Endothelial cell (in vitro differentiated cells): ENCODE measurements at places on chromosomes 7 and 10. TPM values are rescaled to one million over a fixed set of nuclear protein-coding genes. Genes with fewer than 3 reads are reported as not detected.
A peak's percentile ranks its signal among the peaks of the same experiment; 100 is the strongest.

DNA sequence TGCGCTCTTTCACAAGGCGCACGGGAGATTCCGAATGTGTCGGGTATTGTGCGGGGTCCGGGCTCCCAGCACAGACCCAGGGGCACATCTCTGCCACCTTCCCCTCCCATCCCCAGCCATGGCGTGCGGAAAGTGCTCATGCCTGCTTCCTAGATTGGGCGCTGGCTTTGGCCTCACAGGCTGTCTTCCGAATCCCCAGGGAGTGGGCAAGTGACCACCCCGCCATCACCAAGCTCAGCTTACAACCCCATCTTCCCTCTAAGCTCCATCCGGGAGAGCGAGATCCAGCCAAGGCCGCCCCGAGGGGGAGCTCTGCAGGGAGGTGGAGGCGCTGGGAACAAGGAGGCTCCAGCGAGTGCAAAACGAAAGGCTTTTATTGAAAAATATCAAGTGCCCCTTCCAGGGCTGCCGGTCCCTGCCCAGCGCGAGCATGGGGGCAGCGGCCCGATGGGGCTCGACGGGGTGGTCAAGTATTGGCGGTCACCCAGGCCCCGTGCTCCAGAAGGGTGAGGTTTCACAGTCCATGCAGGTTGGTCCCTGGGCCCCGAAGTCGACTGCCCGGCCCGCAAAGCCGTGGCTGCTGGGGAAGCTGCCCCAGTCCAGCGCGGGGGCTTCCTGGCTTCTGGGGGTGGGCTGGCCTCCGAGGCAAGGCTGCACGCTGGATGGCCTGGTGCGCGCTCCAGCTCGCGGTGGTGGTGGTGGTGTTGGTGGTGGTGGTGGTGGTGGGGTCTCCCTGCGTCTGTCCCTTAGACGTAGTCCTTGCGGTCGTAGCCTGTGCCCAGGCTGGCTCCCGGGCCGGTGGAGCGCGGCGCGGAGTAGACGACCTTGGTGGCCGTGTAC lies 1.2 kb downstream of the CLDN3 start:
- peaks cover 8% of the 10 kb centered on the region for H3K27me3 ChIP-seq
- no peak for DNase-seq
- H3K27ac ChIP-seq: no peak overlapping the region
- peak overlapping the region; percentile 65 for H3K4me3 ChIP-seq

DNA sequence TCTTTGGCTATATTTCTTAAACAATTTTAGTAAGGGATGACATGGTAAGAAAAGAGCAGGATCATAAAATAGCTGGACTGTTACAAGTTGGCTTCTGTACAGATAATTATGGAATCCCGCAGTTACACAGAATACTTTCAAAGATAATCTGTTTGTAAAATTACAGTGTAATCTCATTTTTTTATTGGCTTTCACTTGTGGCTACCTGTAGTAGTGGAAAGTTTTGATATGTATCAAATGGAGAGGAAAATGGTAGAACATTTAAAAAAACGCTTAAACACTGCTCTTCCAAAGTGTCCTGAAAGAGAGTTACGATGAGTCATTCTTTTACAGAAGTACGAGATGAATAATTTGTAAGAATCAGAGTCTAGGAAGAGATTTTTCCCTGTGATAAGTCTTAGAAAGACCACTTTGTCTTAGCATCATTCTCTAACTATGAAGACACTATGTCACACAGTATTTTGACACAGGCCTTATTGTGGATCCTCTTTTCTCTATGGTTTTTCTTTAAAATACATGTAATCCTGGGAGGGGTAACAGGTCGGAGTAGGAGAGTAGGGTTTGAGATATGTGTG lies 215.0 kb upstream of the DKK1 start:
- H3K4me3 ChIP-seq: no peak overlapping the region
- no peak overlapping the region for H3K27ac ChIP-seq

- no peaks in the 10 kb centered on the region for H3K4me1 ChIP-seq
- no peaks in the 10 kb centered on the region for H3K36me3 ChIP-seq
- DNase-seq: no peak
- H3K27me3 ChIP-seq: no peaks in the 10 kb centered on the region
- no peak overlapping the region for H3K27ac ChIP-seq
These were observed 51.4 kb downstream of the CELF2 start for GRCh38 chr10:11068861-11069633.

Gene NEBL
- total RNA-seq: 1.7 TPM

Gene TAS2R41
- total RNA-seq: not detected

Gene TRIM74
- total RNA-seq: 1.0 TPM

DNA sequence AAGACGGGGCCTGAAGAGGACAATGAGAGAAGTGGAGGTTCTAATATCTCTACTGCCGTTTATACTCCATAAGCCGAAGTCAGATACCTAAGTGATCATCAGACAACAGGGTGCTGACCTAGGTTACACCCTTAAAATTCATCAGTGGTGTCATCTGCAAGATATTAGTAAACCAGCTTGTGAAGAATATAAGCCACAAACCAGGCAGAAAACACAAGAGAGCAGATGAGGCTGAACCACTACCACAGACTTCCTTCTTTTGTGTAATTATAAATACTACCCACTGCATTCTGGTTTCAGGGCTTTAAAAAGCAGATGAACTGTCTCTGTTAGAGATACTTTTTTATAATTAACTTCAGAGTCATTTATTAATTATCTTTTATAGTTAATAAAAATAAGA lies 69.0 kb upstream of the LRRC17 start:
- peaks cover 3% of the 10 kb centered on the region for H3K4me1 ChIP-seq
- no peak overlapping the region for H3K4me3 ChIP-seq
- no peaks in the 10 kb centered on the region for H3K36me3 ChIP-seq
- no peak overlapping the region for H3K27ac ChIP-seq
- DNase-seq: no peak

GRCh38 chr7:15433151-15433550 lies 128.7 kb downstream of the AGMO start:
- H3K4me3 ChIP-seq: no peak overlapping the region
- H3K36me3 ChIP-seq: no peaks in the 10 kb centered on the region
- H3K4me1 ChIP-seq: no peaks in the 10 kb centered on the region
- DNase-seq: no peak
- no peak overlapping the region for H3K27ac ChIP-seq

GRCh38 chr7:73718438-73718881 lies 1.0 kb downstream of the STX1A start:
- H3K4me3 ChIP-seq: peak overlapping the region; percentile 21
- H3K27me3 ChIP-seq: peaks cover 10% of the 10 kb centered on the region
- peaks cover 5% of the 10 kb centered on the region for H3K4me1 ChIP-seq
- H3K27ac ChIP-seq: no peak overlapping the region

DNA sequence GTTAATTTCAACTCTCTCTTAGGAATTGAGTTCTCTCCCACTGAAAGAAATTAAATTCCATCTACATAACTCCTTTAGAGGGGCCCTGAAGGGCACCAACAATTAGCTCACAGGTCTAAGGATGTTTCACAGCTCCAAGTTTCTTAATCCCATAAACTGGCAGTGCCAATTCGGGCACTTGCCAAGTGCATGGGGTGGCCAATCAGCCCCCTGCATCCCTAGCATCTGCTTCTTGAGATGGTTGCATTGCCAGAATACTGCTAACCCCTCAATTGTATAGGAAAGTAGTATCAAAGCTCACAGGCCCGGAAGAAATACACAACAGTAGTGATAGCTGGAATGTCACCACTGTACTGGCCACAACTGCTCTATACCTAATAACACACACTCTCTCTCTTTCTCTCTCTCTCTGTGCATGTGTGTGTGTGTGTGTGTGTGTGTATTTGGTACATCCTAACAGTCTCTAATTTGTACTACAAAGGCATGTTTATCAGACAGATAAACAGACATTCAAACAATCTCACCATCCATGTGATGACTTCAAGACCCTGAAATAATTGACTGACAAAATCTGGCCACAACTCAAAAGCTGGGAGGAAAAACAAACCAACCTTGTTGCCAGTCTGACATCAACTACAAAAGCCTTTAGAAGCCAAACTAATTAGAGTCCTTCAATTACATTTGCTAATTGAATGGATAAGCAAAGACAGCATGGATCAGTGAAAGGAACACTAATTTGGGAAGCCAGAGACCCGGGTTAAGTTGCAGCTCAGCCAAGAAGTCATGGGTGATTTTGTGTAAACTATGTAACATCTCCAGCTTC lies 27.8 kb downstream of the HIBADH start:
- H3K27me3 ChIP-seq: no peaks in the 10 kb centered on the region
- no peaks in the 10 kb centered on the region for H3K4me1 ChIP-seq
- H3K27ac ChIP-seq: no peak overlapping the region
- peaks cover 2% of the 10 kb centered on the region for H3K36me3 ChIP-seq
- DNase-seq: no peak
- no peak overlapping the region for H3K4me3 ChIP-seq

Gene MMP21
- total RNA-seq: not detected

Gene DNAH11
- 0.18 TPM for total RNA-seq

Gene GPR85
- total RNA-seq: 3.0 TPM

DNA sequence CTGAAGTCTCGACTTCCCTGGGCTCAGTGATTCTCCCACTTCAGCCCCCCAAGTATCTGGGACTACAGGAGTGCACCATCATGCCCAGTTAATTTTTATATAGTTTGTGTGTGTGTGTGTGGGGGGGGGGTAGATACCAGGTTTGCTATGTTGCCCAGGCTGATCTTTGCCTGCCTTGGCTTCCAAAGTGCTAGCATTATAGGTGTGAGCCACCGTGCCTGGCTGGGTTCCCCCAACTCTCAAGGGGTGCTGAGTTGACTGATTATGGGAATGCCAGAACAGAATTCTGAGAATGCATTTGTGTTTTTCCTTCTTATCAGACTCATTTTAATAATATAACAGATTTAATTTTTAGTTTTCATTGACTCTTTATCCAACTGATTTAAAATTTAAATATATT lies 19.5 kb downstream of the RPA3 start:
- H3K36me3 ChIP-seq: no peaks in the 10 kb centered on the region
- H3K27me3 ChIP-seq: no peaks in the 10 kb centered on the region
- DNase-seq: no peak
- no peak overlapping the region for H3K27ac ChIP-seq
- no peaks in the 10 kb centered on the region for H3K4me1 ChIP-seq

Gene TM9SF3
- 157 TPM for total RNA-seq

DNA sequence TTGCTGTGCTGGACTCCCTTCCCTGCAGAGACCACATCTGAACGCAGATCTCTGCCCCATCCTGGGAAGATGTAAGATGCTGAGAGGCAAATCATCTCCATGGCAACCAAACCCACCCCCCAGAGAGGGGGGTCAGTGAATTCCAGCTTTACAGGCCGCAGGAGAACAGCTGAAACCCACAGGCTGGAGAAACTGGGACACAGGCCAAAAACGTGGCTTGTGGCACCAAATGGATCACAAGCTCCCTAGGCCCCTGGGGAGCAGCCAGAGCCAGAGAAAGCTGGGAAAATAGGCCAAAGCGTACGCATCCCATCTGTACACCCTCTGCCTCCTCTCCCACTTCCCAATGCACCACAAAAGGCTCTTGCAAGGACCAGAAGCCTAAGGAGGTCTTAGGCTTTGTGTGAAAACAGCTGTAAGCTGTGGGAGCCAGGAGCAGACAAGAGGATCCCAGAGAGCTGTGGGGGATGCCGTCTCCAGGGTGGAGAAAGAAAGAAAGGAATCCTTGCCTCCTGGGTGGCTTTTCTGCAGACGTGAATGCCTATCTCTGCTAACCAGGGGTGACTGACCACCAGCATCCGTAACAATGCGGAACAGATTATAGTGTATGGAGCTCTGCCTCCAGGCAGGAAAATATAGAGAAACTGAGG lies 59.5 kb downstream of the TMEM130 start:
- H3K4me1 ChIP-seq: no peaks in the 10 kb centered on the region
- H3K27me3 ChIP-seq: peaks cover 2% of the 10 kb centered on the region

GRCh38 chr7:111198255-111198654 lies 107.3 kb downstream of the LRRN3 start:
- no peak for DNase-seq
- H3K27ac ChIP-seq: no peak overlapping the region
- no peaks in the 10 kb centered on the region for H3K27me3 ChIP-seq
- H3K4me1 ChIP-seq: no peaks in the 10 kb centered on the region

GRCh38 chr10:122445469-122445868 lies 9.0 kb upstream of the ARMS2 start:
- H3K4me3 ChIP-seq: no peak overlapping the region
- no peak for DNase-seq
- no peak overlapping the region for H3K27ac ChIP-seq
- H3K4me1 ChIP-seq: peaks cover 18% of the 10 kb centered on the region
- H3K36me3 ChIP-seq: peaks cover 3% of the 10 kb centered on the region
- H3K27me3 ChIP-seq: peaks cover 4% of the 10 kb centered on the region

GRCh38 chr10:117271427-117271826 lies 30.5 kb downstream of the SLC18A2 start:
- no peak for DNase-seq
- H3K4me3 ChIP-seq: no peak overlapping the region
- H3K4me1 ChIP-seq: peaks cover 3% of the 10 kb centered on the region
- peaks cover 1% of the 10 kb centered on the region for H3K27me3 ChIP-seq
- H3K36me3 ChIP-seq: no peaks in the 10 kb centered on the region
- H3K27ac ChIP-seq: no peak overlapping the region

Gene KNDC1
- total RNA-seq: 1.3 TPM

Gene TECPR1
- 129 TPM for total RNA-seq

GRCh38 chr7:78543976-78544375 lies 745.4 kb downstream of the PHTF2 start:
- H3K4me1 ChIP-seq: no peaks in the 10 kb centered on the region
- peaks cover 4% of the 10 kb centered on the region for H3K36me3 ChIP-seq
- no peaks in the 10 kb centered on the region for H3K27me3 ChIP-seq
- H3K4me3 ChIP-seq: no peak overlapping the region
- H3K27ac ChIP-seq: no peak overlapping the region

DNA sequence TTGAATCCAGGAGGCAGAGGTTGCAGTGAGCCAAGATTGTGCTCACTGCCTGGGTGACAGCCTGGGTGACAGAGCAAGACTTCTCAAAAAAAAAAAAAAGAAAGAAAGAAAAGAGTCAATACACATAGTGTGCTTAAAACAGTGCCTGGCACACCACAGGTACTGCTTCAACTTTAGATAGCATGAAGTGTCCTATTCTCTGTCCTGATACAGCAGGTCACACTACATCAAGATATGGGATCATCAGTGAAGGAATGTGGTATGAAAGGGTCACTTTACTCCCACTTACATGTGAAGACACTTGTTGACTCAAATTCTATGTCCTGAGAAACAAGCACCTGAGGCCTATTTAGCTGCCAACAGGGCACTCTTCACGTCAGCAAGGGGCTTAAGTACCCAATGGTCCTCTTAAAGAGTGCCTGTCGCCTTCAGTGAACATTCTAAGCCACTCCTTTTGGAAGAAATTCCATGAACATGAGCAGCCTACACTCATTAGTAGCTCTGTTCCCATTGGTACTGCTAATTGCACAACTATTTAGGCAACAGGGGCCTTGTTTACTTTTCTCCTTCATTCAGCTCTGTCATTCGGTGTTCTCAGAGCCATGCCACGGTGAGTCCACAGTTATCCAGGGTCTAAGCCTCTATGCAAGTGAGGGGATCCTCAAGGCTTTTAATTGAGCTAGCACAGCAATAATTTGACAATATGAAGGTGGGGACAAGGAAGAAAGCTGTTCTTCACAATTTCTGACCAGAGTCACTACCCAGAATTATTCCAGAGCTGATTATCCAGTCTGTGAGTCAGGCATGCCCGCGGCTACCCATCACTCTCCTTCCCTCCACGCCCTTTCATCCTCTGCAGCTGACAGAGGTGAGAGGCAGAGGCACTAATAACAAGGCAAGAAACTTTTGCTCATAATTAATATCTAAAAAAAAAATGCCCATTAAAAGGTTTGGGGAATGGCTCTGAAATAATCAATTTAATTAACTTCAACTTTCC lies 56.6 kb upstream of the PTN start:
- H3K4me1 ChIP-seq: no peaks in the 10 kb centered on the region
- H3K4me3 ChIP-seq: no peak overlapping the region
- no peaks in the 10 kb centered on the region for H3K36me3 ChIP-seq

- no peaks in the 10 kb centered on the region for H3K27me3 ChIP-seq
- H3K4me3 ChIP-seq: no peak overlapping the region
- H3K4me1 ChIP-seq: no peaks in the 10 kb centered on the region
- no peak overlapping the region for H3K27ac ChIP-seq
- DNase-seq: no peak
These were observed 149.1 kb upstream of the WDR11 start for GRCh38 chr10:120702032-120702431.
